Panc1 (cell line): ENCODE measurements at places on chromosomes 7 and 10. TPM values are rescaled to one million over a fixed set of nuclear protein-coding genes. Genes with fewer than 3 reads are reported as not detected.

FAM25C gene
- not detected for total RNA-seq

PI4K2A gene
- total RNA-seq = 22.8 TPM

DNA sequence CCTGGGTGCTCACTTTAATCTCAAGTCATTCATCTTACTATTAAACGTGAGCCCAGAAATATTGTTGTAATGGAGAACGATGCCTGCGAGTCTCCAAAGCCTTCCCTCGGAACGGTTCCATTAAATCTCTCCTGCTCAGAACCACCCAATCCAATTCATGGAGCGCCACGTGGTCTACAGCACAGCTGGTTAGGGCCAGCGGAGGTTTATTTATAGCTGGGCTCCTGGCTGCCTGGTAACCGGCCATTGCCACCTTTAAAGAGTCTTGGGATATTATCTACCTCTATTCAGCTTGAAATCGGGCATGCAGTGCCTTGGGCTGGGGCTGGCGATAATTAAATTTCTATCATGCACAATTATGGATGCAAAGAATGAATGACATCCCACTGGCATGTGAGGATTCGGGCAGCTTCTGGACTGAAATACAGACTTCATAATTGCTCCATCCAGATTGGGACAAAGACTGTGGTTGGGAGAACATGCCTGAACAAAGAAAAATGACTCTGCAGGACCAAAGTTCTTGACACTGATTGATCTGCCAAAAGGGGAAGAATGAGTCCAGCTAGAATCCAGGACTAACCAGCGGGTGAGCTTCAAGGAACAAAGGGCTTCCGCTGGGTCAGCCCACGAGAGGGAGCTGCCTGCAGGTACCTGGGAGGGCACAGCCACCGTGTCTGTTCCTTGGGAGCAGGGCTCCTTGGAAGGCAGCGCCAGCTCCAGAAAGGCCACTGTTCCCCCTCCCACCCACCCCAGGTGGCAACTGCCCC, 7.3 kb downstream of the FAM20C start:
- H3K27me3 ChIP-seq = no peaks in the 10 kb centered on the region
- DNase-seq = no peak
- peaks cover 4% of the 10 kb centered on the region for H3K4me1 ChIP-seq
- no peak overlapping the region for H3K4me3 ChIP-seq
- H3K36me3 ChIP-seq = no peaks in the 10 kb centered on the region

DNA sequence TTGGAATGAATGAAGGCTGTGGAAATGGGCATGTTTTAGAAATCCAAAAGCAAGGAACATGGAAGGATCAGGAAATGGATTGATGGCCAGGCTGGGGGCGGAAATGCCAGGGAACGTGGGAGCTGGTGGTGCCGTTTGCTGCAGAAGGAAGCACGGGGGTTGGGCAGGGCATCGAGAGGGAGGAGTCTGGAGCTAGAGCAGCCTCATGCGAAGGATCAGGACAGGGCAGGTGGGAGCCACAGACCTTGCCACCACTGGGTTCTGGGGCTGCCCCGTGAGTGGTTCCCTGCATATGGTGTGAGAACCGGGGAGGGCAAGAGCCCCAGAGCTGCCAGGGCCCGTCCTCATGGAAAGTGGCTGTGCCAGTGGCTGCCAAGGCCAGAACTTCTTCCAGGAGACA, 193.8 kb upstream of the ZNF32 start:
- peaks cover 9% of the 10 kb centered on the region; the same call in 1 of the 2 replicates for H3K27me3 ChIP-seq
- no peaks in the 10 kb centered on the region for H3K4me1 ChIP-seq
- H3K27ac ChIP-seq = no peak overlapping the region
- no peaks in the 10 kb centered on the region for H3K36me3 ChIP-seq
- no peak overlapping the region for H3K4me3 ChIP-seq

GRCh38 chr7:6606866-6607583, 8.4 kb upstream of the ZNF853 start:
- H3K4me3 ChIP-seq = no peak overlapping the region
- no peaks in the 10 kb centered on the region for H3K36me3 ChIP-seq
- H3K4me1 ChIP-seq = no peaks in the 10 kb centered on the region
- no peaks in the 10 kb centered on the region for H3K27me3 ChIP-seq
- DNase-seq = no peak

DNA sequence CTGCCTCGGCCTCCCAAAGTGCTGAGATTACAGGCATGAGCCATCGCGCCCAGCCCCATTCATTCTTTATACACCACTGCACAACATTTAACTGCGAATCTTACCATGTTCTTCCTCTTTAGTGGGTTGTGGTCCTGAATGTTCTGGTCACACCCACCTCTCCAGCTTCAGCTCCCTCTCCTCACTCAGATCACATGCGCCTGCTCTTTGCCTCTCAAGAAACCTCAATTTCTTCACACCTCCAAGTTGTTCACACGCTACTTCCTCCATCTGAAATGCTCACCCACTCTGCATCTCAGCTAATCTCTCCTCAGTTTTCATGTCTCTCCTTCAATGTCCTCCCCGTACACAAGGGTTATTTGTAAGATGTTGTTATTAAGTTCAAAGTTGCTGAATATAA, 2.4 kb upstream of the PRR15 start:
- peaks cover 10% of the 10 kb centered on the region for H3K4me1 ChIP-seq
- no peaks in the 10 kb centered on the region for H3K36me3 ChIP-seq
- DNase-seq = no peak
- H3K4me3 ChIP-seq = no peak overlapping the region
- peaks cover 8% of the 10 kb centered on the region for H3K27me3 ChIP-seq
- H3K27ac ChIP-seq = no peak overlapping the region

- peaks cover 6% of the 10 kb centered on the region for H3K27me3 ChIP-seq
- no peak overlapping the region for H3K4me3 ChIP-seq
- no peak for DNase-seq
- no peak overlapping the region for H3K27ac ChIP-seq
- no peaks in the 10 kb centered on the region for H3K36me3 ChIP-seq
Observed at GRCh38 chr7:946256-946996, 8.1 kb downstream of the ADAP1 start.

- H3K36me3 ChIP-seq = no peaks in the 10 kb centered on the region
- H3K4me1 ChIP-seq = peaks cover 6% of the 10 kb centered on the region; the same call in 1 of the 2 replicates
- H3K27me3 ChIP-seq = no peaks in the 10 kb centered on the region
- no peak for DNase-seq
- no peak overlapping the region for H3K27ac ChIP-seq
Observed at GRCh38 chr7:151524331-151524730, 4.6 kb upstream of the RHEB start.
